SW480 (cell line): ENCODE measurements at places on chromosomes 1 and 21.

DNA sequence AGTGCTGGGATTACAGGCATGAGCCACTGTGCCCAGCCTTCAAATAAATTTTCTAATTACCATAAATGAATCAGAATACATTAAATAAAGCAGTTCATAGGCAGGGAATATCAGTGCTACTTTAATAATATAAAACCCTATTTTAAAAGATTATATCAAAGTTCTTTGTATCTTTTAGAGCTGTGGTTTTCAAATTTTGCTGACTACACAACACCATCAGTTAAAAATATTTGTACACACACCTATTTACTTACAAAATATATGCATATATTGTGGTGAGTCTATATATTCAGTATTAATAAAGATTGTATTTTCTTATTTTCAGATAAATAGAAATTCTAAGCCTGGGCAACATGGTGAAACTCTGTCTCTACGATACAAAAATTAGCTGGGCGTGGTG lies 18.7 kb downstream of the B3GALNT2 start:
- no peak for DNase-seq

DNA sequence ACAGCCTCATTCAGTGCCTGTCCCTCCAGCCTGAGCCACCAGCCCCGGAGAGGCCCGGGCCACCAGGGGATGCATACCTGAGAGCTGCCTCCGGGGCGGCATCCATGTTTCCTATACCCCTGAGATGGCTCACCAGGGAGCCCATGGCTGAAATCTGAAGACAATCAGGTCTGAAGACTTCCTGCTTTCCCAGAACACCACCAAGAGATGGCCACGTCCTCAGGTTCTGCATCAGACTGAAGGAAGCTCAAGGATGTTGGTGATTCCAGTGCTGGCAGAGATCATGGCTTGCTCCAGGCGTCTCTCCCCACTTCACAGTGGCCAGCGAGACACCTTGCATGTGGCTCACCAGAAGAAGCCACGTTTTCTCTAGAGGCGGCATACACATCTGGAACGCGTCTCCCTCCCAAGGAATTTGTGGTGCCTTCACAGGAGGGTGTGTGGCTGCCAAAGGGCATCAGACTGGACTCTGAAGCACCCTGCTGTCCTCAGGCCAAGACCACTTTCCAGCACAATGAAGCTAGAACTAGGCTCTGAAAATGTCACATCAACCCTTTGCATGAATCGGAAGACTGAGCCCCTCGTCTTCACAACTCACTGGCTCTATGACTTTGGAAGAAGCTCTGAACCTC lies 170.7 kb upstream of the IRF2BP2 start:
- no peak for DNase-seq

DNA sequence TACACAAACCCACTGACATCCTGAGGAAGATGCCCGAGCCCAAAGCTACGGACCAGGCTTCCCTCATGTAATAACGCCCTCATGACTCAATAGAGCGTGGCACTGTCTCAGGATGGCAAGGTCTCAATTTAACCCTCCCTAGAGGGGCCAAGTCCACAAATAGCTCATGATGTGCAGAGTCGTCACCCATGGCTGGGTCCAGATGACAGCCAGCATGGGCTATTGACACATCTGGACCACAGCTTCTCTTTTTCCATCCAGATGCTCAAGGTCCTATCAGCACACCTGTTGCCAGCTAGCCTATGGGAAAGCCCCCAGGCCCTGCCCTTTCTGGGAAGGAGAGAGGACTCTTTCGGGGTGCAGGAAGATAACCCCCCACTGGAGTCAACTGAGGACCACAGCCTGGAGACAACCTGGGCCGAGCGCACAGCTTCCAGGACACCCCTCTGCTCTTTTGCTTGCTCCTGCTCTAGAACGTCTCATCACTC lies 2.8 kb downstream of the LAPTM5 start:
- DNase-seq, result no peak

- no peak for DNase-seq
These were observed 7.5 kb upstream of the PRDX6 start for GRCh38 chr1:173469656-173470055.

DNA sequence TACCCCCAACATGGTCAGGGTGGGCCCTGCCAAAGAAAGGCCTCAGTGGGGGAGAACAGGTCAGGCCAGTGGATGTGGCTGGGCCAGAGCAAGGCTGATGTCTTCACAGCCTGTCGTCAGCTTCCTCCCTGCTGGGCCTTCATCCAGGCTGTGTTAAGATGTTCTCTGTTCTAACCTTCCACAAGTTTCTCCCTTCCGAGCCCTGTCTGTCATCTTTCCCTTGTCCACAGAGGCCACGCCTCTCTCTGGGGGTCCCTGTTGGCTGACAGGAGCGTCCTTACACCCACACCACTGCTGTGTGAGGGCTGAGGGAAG lies 36.2 kb downstream of the SIM2 start:
- DNase-seq, result no peak

DNA sequence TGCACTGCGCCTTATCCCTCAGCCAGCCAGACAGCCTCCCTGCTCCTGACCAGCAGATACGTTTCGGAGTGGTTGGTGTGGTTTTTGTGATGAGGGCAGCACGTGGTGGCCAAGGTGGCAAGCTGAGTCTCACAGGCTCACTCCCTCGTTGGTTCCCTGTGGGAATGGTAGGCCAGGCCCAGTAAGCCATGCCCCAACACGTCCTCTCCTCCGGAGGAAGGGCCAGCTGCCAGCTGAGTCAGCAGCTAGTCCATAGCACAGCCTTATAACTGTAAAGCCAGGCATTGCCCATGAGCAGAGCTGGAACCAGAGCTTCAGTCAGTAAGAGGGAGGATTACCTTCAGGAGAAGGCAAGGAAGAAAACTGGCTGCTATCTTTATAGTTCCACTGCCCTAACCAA lies 29.5 kb downstream of the SZRD1 start:
- DNase-seq, result no peak
